ENCODE measurements at places on chromosomes 11 and 22.

GRCh38 chr11:10222399-10222798 is 71.6 kb downstream of the SBF2 start:
- no peak for DNase-seq

DNA sequence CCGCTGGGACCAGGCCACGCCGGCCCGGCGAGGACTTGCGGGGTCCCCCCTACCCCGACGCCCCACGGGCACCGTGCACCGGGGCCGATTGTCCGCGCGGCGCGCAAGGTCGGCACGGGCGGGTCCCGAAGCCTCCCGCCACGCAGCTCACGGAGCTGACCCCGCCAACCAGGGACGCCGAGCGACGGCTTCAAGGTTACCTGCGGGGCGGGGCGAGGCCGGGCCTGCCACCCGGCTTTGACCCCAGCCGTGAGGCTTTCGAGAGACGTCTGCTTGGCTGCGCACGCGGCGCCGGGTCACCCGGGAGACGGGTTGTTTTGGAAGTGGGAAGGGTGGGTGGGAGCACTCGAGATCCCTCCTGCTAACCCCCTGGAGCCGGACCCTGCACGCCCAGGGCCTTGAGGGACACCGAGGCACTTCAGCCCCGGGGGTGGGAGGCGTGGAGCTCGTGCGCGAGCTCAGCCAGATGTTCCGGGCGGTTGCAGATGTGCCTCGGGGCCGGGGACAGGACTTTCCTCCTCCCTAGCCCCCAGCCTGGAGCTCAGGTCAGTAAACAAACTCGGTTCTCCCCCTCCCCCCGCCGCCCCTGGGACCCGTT is 3.2 kb upstream of the WNT11 start:
- DNase-seq: peak; percentile 43

DNA sequence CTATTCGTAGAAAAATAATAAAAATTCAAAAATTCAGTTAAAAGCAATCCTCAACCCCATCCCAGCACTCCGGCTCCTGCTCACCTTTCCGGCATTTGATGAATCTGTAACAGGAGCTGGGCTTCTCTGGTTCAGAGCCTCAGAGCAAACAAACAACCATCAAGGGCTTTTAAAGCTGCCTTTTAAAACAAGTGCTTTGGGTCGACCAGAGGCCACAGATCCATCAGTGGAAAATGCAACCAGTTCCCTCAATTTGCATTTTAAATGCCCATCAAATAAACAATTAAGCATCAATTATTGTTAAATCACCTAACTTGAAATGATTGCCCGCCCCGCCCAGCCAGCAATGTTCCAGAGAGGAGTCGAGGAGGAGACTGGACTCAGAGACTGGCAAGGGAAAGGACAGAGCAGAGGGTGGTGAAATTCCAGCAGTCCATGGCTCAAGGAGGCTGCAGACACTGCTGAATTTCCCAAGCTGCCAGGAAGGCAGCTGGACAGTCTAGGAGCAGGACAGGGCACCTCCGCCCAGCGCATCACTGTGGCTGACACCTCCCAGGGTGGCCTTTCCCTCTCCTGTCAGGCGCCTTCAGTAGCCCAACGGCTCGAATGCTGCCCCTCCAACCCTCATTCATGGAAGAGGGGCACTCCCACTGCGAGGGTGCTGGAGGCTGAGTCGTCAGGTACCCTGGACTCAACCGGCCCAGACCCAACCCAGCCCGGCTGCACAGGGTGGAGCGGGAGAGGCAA is 7.5 kb downstream of the FXYD6 start:
- no peak for DNase-seq

DNA sequence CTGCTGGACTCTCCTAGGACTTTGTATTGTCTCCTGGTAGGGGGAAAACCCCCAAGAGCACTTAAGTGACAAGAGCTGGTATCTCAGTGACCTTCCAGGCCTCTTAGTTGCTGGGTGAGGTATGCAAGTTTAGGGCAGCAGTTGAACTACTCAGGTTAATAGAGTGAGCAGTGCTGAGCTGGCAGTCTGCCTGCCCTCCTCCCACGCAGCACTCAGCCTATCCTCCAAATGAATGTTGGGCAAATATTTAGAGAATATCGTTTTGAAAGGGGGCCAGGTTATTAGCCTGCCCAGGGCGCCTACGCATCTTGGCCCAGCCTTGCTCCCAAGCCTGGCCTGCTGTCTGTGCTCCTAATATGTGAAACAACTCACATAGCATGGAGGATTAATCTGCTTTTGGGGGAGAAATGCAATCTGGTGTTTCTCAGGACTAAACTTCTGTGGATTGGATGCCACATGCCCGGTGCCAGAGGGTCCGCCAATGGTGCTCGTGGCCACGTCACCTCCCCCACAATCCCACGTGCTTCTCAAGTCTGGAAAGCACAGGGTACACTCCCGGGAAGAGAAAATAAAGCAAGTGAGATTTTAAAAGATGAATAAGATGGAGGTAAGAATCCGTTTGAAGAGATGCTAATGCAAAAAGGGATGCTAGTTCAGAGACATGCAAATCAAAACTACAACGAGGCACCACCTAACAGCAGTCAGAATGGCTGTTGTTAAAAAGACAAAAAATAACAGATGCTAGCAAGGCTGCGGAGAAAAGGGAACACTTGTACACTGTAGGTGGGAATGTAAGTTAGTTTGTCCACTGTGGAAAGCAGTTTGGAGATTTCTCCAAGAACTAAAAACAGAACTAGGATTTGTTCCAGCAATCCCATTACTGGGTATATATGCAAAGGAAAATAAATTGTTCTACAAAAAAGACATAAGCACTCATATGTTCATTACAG is 67.7 kb downstream of the SPON1 start:
- DNase-seq: no peak

GRCh38 chr11:67230886-67231285 is 35.4 kb upstream of the GRK2 start:
- DNase-seq: no peak

- DNase-seq: no peak
Observed at GRCh38 chr22:22955276-22955798, 67.7 kb downstream of the IGLL5 start.

GRCh38 chr22:20589614-20590476 is 82.4 kb downstream of the MED15 start:
- DNase-seq: no peak

Data from activated naive CD8-positive, alpha-beta T cell treated with anti-CD3 and anti-CD28 coated beads, Interleukin-2, amount 50 U/mL, for 24 hours (primary cell).